ENCODE measurements at places on chromosomes 2 and 18. TPM values are rescaled to one million over a fixed set of nuclear protein-coding genes. Genes with fewer than 3 reads are reported as not detected.

Gene DCDC2C
- total RNA-seq: not detected

Gene BMP10
- total RNA-seq: 0.35 TPM

Gene STAMBP
- 27.8 TPM for total RNA-seq

Gene ZNF804A
- total RNA-seq: 0.05 TPM

Gene MYOM1
- total RNA-seq: 611 TPM

Gene GNLY
- total RNA-seq: 3.4 TPM

Gene FSHR
- total RNA-seq: 0.14 TPM

Gene ZSCAN30
- total RNA-seq: 9.5 TPM

Gene DSG1
- total RNA-seq: 0.68 TPM

Gene PIAS2
- total RNA-seq: 24.3 TPM

Gene IGFBP5
- total RNA-seq: 156 TPM

Gene EIF2AK3
- 4.3 TPM for total RNA-seq

Gene ANKRD62
- not detected for total RNA-seq

Gene MYO3B
- total RNA-seq: not detected

Gene VWA3B
- 0.38 TPM for total RNA-seq

Gene TTN
- total RNA-seq: 3,032 TPM

Gene CLEC4F
- total RNA-seq: 0.22 TPM

Gene MAB21L4
- not detected for total RNA-seq

Gene G6PC2
- not detected for total RNA-seq

Gene NT5DC4
- not detected for total RNA-seq

Gene SOWAHC
- total RNA-seq: 2.5 TPM

Gene GAL3ST2
- not detected for total RNA-seq

Gene POU3F3
- not detected for total RNA-seq

Gene WDR35
- 4.1 TPM for total RNA-seq

Gene ZDBF2
- 7.0 TPM for total RNA-seq

Gene PROKR1
- not detected for total RNA-seq

Gene MALL
- total RNA-seq: 14.0 TPM

Gene ARHGAP28
- total RNA-seq: 1.1 TPM

Gene METTL5
- 69.8 TPM for total RNA-seq

Gene SPP2
- not detected for total RNA-seq

Gene LCT
- total RNA-seq: not detected

Gene RNPEPL1
- 98.4 TPM for total RNA-seq

Gene KRCC1
- 23.8 TPM for total RNA-seq

Gene SPHKAP
- total RNA-seq: 107 TPM

Gene GDF7
- 0.46 TPM for total RNA-seq

Gene GREB1
- total RNA-seq: 11.4 TPM

Gene SLC4A3
- total RNA-seq: 445 TPM

Gene ANKRD30B
- not detected for total RNA-seq

Gene B3GNT2
- 14.9 TPM for total RNA-seq

Gene UXS1
- total RNA-seq: 27.4 TPM

Gene DTNA
- total RNA-seq: 153 TPM

Gene CROCC2
- total RNA-seq: not detected

Gene CDC42EP3
- total RNA-seq: 91.3 TPM

Measured in Right ventricle myocardium inferior (tissue), 1 donor.